EL (cell line): ENCODE measurements at places on chromosomes 7 and 10.

- no peak for DNase-seq
These were observed 203.1 kb downstream of the DPP6 start for GRCh38 chr7:154255324-154255723.

DNA sequence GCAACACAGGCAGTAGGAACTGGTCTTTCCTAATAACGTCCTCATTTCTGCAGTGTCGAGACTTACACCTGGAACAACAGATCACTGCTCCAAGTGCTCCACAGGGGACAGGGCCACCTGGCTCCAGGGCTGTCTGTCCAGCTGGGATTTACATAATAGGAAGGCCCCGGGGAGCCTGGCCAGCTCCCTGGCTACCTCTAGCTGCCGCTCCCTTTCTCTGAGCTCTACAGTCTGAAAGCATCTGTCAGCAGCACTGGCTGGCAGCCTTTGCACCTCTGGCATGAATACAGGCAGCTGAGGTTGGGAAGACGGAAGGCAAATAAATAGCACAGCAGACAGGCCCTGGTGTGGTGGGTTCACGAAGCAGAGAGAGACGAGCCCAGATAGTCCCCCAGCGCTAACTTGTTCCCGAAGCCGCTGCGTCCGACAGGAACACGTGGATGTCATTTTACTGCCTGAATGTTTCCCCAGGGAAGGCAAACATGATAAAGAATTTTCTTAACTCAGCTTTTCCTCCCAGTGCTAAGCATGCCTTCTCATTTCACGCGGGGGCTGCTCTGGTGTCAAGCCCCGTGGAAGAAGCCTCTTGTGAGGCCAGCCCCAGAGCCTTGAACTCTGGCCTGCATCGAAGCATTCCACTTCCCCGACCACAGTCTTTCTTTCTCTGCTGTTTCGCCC, 105.4 kb downstream of the ITIH5 start:
- no peak for DNase-seq

GRCh38 chr10:50438049-50438936, 185.5 kb downstream of the SGMS1 start:
- DNase-seq: no peak

- DNase-seq: no peak
These were observed 1.5 kb downstream of the GNB2 start for GRCh38 chr7:100675105-100675451.

- no peak for DNase-seq
These were observed 567.7 kb downstream of the TCERG1L start for GRCh38 chr10:130743751-130744271.

DNA sequence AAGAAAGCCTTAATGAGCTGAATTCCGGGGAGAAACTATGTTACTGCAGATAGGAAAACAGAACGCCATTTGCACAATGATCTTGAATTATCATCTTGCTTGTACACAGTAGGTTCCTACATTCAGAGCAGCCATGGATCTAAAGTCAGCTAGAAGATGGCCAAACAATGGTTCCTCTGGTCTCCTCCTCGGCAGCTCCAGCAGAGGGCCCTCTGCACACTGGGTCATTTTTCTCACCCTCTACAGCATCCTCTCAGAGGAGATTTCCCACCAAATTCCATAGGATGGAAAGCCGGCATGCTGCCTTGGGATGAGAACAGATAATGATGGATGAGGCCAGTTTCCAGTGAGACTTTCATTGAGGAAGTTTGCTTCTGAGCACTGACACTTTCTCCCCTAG, 308.5 kb upstream of the NFE2L3 start:
- DNase-seq: no peak

- no peak for DNase-seq
These were observed 224.8 kb downstream of the FGFR2 start for GRCh38 chr10:121373411-121373810.

GRCh38 chr7:153930696-153931095, 121.5 kb upstream of the DPP6 start:
- DNase-seq: no peak

GRCh38 chr10:59623133-59624121, 86.2 kb downstream of the SLC16A9 start:
- DNase-seq: no peak

- no peak for DNase-seq
These were observed 141.3 kb downstream of the RAB11FIP2 start for GRCh38 chr10:117905404-117905803.

- peak; percentile 28 for DNase-seq
These were observed 3.7 kb downstream of the OGA start for GRCh38 chr10:101814466-101815071.
